ENCODE measurements at places on chromosomes 11 and 22.
A peak's percentile ranks its signal among the peaks of the same experiment; 100 is the strongest.

- DNase-seq, result peak; percentile 94
Measured at GRCh38 chr11:12724301-12725054, 50.3 kb downstream of the TEAD1 start.

GRCh38 chr11:96134602-96135001 lies 208.4 kb downstream of the MAML2 start:
- no peak for DNase-seq

- peak; percentile 93 for DNase-seq
Measured at GRCh38 chr11:79244241-79244772, 196.5 kb downstream of the TENM4 start.

GRCh38 chr11:113663567-113663966 lies 42.5 kb downstream of the TMPRSS5 start:
- DNase-seq, result no peak

DNA sequence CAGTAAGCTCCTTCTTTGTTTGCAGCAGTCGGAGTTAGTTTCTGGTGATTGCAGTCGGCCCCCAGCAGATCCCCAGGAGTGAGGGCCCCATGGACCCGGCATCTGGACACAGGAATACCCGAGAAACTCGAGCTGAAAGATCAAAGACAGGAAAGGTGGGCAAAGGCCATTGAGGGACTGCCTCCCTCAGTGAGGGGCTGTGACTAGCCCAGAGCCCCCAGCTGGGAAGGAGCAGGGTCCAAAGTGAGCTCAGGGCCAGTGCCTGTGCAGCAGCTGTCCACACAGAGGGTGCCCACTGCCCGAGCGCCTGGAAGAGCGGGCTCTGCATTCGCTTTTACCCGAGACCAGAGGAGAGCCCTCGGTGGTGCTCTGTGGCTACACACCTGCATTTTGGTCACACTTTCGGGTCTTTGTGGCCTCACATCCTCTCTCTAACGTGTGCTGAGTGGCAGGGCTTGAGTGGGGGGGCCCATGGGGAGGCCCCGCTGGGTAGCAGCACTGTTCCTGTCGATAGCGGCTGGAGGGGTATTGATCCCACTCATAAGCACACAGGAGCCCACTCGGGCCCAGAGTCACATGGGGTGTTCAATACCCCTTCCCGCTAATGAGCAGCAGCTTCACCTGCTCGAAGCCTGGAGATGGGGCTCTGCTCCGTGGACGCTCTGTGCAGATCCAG lies 532.9 kb downstream of the TBC1D22A start:
- no peak for DNase-seq

Data from astrocyte of the spinal cord (primary cell).